ENCODE measurements at places on chromosomes 7 and 10. TPM values are rescaled to one million over a fixed set of nuclear protein-coding genes. Genes with fewer than 3 reads are reported as not detected.

GRCh38 chr7:33714208-33714607, 191.1 kb upstream of the BMPER start:
- no peak for DNase-seq

EPO gene
- not detected for total RNA-seq

ZNF786 gene
- 3.8 TPM for total RNA-seq

OPN4 gene
- total RNA-seq = not detected

- DNase-seq = no peak
Measured at GRCh38 chr10:103781329-103782061, 73.9 kb downstream of the SH3PXD2A start.

- DNase-seq = no peak
Measured at GRCh38 chr7:31640381-31640780, 46.6 kb upstream of the PPP1R17 start.

DNA sequence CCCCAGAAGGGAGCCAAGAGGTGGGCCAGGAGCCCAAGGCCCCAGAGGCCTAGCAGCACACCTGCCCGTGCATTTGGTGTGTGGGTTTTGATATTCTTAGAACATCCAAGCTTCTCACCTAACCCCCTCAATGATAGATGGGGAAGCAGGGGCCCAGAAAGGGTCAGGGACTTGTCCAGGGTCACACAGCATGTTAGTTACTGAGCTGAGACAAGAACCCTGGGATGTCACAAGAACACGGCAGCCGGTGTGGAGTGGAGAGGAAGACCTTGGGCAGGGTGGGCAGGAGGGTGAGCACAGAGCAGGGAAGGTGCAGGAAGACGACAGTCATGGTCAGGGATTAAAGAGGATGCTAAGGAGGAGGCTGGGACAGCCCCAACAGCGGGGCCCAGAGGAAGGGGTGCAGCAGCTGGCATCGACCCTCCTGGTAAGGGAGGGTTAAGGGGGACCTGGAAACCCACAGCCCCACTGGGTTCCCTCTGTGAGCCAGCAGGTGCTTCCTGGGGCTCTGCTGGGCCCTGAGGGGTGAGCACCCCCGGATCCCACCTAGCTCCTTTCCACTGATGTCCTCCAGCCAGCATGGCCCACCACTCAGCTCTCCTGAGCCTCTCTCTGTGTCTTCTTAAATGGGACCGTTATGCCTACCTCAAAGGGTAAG, 44.4 kb downstream of the UNC5B start:
- DNase-seq = no peak

GRCh38 chr7:51827631-51828030, 511.0 kb upstream of the COBL start:
- DNase-seq = no peak

CALML5 gene
- not detected for total RNA-seq

GRCh38 chr7:18231854-18232253, 204.2 kb upstream of the PRPS1L1 start:
- DNase-seq = no peak

DNA sequence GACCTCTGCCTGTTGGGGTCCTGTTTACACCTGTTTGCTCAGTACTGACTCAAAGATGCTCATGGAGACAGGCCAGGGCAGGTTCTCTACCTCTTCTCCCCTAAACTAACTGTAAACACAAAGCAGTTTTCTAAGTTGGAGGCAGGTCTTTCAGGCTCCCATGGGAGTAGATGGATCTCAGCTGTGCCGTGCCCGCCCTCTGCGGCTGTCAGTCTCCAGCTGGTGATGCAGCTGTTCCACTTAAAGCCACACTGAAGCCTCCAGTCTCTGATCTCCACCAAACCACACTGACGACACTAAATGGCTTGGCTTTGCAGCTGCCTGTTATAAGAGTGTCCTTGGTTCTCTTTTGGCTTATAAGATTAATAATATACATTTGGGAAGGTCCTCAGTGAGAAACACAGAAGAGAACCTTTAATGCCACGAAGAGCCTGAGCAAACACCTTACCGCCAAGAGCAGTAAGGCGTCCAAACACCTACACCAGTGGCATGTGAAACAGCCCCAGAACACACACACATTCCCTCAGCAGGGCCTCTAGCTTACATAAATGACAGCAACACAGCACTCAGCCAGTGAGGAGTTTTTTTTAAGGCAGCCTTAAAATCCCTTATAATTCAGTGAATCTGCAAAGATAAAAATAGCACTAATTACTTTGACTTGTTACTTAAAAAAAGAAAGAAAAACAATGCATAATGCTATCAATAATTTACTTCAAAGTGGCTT, 60.4 kb upstream of the KCNIP2 start:
- DNase-seq = no peak

- no peak for DNase-seq
Measured at GRCh38 chr7:21414795-21415393, 13.0 kb upstream of the SP4 start.

DNA sequence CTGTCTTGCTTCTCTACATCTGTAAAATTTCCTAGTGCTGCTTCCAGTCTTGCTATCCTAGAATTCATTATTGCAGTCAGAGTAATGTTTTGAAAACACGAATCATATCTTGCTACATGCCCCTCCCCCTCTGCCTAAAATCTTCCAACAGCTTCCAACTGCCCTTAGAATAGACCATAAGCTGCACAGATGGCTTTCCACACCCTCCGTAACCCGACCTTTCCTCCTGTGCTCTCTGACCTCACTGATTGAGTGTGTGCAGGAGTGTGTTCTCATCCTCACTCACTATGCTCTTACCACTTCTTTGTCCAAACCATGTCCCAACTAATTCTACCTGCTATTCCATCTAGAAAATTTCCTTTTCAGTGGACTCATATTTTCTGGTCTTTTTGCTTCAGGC, 121.2 kb upstream of the ANKRD1 start:
- DNase-seq = no peak

DNA sequence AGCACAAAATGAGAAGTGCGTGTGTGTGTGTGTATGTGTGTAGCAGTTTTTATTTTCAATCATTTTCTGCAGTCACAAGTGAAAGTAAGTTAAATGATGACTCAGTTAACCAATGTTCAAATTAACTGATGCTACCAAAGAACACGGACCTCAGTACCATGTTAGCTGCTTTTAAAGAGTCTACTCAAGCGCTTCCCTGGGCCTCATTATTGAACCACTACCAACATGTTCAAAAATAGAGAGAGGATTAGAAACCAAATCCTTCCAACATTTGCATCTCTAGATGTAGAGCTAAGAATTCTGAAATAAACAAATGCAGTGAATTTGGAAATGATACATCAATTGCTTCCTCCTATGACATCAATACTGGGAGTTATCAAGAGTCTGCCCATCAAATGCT, at the start of gene TAS2R39:
Gene TAS2R39 (plus strand): TSS at position 396 of the 400 bp plus-strand sequence. CDS start 0 bp downstream, at position 396.
- DNase-seq = no peak

DNA sequence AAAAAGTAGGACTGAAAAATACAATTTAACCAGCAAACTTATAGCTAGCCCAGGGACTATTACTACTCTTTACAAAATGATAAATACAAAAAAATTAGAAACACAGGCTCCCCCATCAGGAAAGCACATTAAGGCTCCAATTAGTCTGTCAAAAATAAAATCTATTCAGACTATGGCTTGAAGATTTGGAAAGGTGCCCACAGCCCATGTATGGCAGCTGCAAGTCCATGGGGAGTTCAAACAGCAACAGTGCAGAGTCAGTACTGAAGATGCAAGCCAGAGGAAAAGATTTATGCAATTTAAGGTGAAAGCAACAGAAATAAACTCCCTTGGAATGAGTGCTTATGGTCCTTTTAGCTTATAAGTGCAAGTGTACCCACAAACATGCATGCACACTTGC, 29.7 kb downstream of the IMMP2L start:
- DNase-seq = no peak

- no peak for DNase-seq
Measured at GRCh38 chr10:100122780-100123179, 41.1 kb upstream of the CPN1 start.

DNA sequence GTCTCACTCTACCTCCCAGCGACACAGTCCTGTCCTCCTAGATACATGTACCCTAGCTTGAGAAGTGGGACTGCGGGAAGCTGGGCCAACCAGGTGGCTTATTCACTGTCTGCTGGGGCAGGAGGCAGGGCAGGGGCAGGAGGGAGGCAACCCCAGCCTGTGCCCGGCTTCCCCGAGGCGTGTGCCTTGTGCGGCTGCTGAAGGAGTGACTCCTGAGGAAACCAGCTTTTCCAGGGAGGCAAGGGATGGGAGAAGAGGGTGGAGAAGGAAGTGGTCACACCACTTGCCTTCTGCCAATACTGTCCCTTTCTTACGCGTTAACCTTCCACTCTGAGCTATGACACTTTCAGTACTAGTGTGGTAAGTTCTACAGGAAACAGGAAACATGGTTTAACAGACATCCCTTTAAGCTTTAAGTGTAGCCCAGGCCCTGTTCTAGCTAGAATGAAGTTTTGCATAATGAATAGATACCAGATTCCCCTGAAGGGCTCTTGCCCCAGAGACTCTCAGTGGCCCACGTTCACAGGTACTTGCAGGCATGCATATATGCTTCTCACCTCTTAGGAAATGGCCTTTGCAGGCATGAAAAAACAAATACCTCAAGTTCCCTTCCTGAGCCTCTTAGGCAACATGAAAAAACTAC, 40.6 kb downstream of the SYPL1 start:
- no peak for DNase-seq

GRCh38 chr7:31052841-31053601, 913 bp downstream of the ADCYAP1R1 start:
- no peak for DNase-seq

- no peak for DNase-seq
Measured at GRCh38 chr10:63013755-63014154, 119.4 kb upstream of the NRBF2 start.

DNA sequence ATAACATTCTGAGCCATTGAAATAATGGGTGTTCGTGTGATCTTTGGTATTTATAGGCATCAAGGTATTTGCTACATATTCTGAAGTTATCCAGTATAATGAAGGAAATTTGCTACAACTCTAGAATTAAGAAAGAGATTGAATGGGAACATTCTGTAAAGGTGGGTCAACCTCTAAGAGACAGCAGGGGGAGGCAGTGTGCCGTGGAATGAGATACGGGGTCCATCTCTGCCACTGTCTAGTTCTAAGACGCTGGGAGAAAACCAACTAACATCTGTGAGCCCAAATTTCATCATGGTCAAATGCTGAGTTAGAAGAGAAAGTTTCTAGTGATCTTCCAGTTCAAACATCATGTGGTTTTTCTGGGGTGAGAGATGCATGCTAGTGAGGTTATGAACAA, 368.9 kb downstream of the SORCS1 start:
- no peak for DNase-seq

- no peak for DNase-seq
Measured at GRCh38 chr7:96495751-96496216, 173.9 kb upstream of the SLC25A13 start.

DNA sequence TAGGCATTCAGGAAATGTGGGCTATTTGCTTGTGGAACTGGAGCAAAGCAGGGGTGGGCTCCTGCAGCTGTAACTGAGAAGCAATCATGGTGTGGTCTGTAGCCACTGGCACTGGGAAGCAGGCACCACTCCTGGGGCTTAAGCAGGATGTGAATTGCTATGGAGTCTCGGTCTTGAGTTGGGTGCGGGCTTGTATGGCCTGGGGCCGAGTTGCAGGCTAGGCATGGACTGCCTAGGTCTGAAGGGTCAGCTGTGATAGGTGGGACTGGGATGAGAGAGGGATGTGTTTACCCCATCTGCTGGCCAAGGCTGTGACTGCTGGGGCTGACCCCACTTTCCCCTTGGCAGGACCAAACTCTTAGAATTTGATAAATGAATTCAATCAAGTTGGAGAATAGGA, 43.0 kb downstream of the ADCY1 start:
- no peak for DNase-seq

DNA sequence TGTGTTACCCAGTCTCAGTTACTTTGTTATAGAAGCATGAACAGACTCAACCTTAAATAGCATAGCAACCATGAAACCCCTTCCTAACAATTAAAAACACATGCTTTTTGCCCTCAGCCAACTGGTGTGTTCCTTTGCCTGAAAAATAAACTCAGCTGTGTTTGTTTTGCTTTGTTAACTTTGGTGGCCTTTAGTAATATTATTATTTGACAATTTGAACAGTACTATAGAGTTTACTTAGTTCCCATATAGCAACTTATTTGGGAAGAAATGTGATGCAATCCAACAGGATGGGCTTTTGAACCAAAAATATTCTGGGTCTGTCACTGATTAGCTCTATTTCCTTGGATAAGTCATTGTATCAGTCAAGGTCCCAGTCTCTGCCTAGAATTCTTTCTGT, 22.5 kb upstream of the MKLN1 start:
- DNase-seq = no peak

- DNase-seq = peak; percentile 91
Measured at GRCh38 chr7:100563809-100564400, 9.8 kb downstream of the SAP25 start.

- DNase-seq = peak; percentile 89
Measured at GRCh38 chr7:44309271-44310091, 15.9 kb downstream of the CAMK2B start.

- DNase-seq = no peak
Measured at GRCh38 chr10:87991946-87992345, 128.5 kb downstream of the PTEN start.

GRCh38 chr7:70092314-70093204, 494.3 kb downstream of the AUTS2 start:
- no peak for DNase-seq

- no peak for DNase-seq
Measured at GRCh38 chr10:74871595-74872382, 45.4 kb downstream of the KAT6B start.

DNA sequence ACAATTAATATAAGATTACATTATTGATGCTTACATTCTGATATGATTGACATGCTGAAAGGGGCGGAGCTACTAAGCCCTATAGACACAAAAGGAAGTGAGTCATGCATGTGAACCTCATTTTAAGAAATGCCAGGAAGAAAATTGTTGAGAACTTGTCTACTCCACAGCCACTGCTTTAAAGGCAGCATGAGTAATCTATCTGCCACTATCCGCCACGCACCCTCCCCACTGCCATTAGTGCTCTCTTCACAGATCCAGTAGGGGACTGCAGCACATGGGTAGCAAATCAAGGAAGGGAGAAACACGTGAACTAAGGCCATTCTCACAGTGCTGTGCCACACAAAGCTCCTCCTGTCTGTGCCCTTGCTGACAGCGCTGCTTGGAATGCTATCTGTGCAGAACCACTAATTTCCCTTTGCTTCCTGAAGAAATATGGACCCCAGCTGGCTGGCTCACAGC, 524.8 kb downstream of the GRM8 start:
- no peak for DNase-seq

- DNase-seq = no peak
Measured at GRCh38 chr7:70944516-70944915, 187.4 kb upstream of the GALNT17 start.

All from mesenteric fat pad (tissue), 1 donor.